HCEC 1CT (cell line): ENCODE measurements at places on chromosomes 5 and 9.

GRCh38 chr5:150106674-150107426 lies 20.5 kb upstream of the CSF1R start:
- no peak for DNase-seq

GRCh38 chr5:123360910-123361309 lies 62.3 kb downstream of the CEP120 start:
- no peak for DNase-seq

DNA sequence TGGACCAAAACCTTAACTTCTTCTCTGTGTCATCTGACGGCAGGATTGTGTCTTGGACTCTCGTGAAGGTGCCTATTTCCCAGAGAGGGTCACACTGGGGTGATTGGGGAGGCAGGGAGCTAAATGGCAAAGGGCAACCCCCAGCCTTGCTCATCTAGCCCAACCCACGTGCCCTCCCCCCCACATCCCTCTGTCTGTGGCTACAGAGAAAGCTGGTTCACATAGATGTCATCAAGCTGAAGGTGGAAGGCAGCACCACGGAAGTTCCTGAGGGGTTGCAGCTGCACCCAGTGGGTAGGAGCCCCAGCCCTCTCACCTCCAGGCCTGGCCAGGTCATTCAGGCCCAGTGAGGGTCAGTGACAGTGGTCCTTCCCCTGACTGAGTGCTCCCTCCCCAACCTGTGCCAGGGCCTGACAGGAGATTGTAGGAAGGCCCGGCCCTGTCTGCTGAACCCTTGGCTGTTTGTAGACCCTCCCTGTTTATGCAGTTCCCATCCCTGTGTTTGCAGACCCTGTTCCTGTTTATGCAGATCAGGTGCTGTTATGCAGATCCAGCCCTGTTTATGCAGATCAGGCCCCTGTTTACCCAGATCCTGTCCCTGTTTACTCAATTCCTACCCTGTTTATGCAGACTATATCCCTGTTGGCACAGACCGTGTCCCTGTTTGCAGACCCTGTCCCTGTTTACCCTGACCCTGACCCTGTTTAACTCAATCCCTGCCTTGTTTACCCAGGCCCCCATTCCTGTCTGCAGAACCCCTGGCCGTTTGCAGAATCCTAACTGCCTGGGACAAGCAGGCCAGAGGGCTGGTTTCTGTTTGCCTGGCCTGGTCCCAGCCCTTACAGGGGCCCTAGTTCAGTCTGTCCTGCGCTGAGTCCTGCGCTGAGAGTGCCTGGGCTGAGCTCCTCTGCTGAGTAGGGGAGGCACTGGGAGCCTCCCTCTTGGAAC lies 10.4 kb downstream of the ENHO start:
- no peak for DNase-seq

DNA sequence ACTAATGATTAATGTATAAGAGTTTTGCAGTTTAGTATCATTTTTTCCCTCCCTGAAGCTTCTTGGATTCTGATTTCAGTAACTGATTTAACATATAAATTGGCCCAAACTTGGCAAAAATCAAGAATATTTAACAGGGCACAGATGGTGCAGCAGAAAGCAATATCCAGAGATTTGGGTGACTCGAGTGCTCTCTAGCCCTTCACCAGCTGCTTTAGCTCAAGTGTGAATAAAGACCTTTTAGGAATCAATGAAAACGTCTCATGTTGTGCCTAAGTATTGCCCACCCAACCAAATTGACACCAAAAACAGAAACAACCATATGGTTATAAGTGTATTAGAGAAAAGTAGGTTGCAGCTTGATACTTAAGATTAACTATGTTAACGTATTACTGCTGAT lies 933.4 kb upstream of the PTPRD start:
- DNase-seq: no peak

DNA sequence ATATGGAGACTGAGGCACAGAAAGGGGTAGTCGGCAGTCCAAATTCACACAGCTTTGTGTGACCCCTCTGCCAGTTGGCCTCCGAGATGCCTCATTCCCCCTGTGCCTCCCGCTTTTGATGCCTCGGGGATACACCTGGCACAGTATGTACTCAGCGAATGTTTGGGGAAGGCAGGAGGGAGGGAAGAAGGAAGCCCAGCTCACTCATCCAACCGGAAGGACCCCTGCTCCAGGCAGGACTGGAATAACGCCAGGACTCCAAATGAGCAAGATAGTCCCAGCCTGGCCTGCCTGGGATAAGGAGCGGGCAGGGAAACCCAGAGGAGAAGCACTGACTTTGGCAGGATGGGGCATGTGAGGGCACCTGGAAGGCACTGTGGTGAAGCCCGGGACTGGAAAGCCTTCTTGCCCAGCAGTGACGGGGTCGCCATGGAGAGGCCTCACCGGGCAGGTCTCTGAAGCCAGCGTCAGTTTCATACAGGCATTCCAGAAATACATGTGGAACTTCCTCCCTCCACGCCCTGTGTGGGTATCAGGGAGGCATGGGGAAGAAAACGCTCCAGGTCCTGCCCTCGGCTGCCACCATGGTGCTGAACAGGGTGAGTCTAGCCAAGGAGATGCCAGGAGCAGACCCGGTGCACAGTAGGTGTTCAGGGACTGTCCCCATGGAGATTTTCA lies 20.3 kb downstream of the LMX1B start:
- DNase-seq: no peak

GRCh38 chr5:40909264-40909663 lies at the start of gene C7:
Gene C7, plus strand, starts transcription at chr5:40909497. Its CDS starts 114 bp downstream, at chr5:40909611.
- no peak for DNase-seq

DNA sequence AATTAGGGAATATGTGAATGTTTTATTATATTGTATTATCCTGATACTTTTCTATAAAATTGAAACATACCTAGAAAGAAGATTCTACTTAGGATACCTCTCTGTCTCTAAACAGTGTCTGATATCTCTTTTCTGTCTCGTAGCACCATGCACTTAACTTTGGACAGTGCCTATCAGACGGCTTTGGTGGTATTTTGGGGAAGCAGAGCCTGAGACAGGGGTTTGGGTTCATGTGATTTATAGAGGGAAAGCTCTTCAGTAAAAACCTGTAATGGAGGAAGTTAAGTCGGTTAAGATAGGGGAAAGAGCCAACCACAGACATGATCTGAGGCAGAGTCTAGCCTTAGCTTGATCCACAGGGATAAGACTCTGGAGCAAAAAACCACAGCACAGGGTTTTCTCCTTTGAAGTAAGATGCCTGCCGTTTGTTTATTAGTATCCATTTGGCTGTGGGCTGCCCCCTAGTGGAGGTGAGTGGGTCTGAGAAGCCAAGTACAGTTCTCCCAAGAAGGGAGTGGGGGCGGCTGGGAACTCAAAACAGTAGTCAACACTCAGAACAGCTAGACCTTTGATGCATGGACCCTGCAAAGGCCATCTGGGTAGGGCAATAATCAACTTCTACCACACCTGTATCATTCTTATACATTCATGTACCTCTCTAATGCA lies 141.2 kb upstream of the ASTN2 start:
- DNase-seq: no peak

- DNase-seq: no peak
Observed at GRCh38 chr5:132313961-132314432, 19.8 kb downstream of the SLC22A4 start.

DNA sequence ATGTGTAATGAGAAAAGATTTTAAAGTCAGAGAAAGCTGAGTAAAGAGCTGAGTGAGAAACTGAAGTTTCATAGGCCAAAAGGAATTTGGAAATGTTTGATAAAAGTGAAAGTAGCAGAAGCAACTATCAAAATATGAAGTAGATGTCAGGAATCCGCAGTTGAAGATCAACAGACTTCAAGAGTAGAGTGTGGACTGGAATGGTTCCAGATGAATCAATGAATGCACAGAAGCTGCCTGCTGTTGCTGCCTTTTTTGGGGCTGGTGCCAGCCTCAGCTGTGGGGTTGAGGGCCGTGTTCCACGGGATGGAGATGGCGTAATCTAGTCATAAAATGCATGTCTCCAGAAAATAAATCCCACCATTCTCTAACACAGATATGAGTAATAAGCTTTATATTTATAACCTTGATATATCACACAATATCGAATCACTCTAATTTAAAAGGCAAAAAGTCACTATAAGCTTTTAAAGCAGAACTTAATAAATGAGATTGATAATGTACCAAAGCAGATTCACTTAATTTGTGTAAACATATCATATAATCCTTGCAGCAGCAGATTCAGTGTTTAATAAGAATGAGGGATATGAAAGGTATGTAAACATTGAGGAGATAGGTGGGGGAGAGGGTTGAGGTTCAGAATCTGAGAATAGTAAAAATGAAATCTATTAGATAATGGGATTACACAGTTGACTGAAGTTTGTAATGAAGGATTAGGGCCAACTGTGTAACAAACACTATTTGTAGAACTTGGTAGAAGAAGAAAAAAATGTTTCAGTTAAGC lies 652.3 kb upstream of the FTMT start:
- DNase-seq: peak; percentile 78

GRCh38 chr5:132233811-132234683 lies 6.4 kb upstream of the P4HA2 start:
- no peak for DNase-seq

- DNase-seq: no peak
Observed at GRCh38 chr5:102800427-102800826, 45.3 kb downstream of the PAM start.

- no peak for DNase-seq
Observed at GRCh38 chr9:131892902-131893500, 153.1 kb upstream of the RAPGEF1 start.

GRCh38 chr5:42791151-42791550 lies 20.5 kb downstream of the SELENOP start:
- DNase-seq: no peak

DNA sequence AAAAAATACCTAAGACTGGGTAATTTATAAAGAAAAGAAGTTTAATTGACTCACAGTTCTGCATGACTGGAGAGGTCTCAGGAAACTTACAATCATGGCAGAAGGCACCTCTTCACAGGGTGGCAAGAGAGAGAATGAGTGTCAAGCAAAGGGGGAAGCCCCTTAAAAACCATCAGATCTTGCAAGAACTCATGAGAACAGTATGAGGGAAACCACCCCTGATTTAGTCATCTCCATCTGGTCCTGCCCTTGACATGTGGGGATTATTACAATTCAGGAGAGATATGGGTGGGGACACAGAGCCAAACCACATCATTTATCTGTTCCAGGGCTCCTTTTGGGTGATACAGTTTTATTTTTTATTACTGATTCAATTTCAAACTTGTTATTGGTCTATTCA lies 23.2 kb upstream of the ADAMTS16 start:
- DNase-seq: no peak

- DNase-seq: no peak
Observed at GRCh38 chr5:3029396-3029795, 277.9 kb upstream of the IRX2 start.

GRCh38 chr5:108727236-108727650 lies 20.5 kb upstream of the FER start:
- DNase-seq: peak; percentile 54

DNA sequence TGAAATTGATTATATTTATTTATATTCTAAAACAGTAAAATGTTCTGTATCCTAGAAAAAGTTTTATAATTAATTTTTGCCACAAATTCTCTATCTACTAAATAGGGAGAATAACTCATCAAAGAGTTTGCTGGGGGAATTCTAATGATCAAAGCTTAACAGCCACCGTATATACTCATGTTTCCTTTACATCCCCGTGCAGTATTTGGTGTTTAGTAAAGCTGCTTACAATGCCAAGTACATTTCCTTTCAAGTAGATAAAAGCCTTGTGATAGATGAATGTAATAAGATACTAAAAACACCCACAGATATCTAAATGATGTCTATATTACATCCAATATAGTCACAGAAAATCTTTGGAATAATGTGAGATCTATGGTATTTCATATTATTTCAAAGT lies 312.2 kb downstream of the HCN1 start:
- no peak for DNase-seq

DNA sequence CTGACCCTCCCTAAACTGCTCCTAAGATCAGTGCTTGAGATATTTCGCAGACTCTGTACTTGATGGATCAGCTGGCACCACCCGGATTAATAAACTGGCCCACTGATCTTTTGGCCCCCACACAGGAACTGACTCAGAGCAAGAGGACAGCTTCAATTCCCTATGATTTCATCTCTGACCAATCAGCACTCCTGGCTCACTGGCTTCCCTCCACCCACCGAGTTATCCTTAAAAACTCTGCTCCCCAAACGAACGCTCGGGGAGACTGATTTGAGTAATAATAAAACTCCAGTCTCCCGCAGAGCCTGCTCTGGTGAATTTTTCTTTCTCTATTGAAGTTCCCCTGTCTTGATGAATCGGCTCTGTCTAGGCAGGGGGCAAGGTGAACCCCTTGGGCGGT lies 36.5 kb upstream of the CD180 start:
- DNase-seq: peak; percentile 60

GRCh38 chr5:171678646-171679045 lies 107.0 kb upstream of the SMIM23 start:
- no peak for DNase-seq

GRCh38 chr9:96242811-96243210 lies 59.2 kb downstream of the HSD17B3 start:
- no peak for DNase-seq

DNA sequence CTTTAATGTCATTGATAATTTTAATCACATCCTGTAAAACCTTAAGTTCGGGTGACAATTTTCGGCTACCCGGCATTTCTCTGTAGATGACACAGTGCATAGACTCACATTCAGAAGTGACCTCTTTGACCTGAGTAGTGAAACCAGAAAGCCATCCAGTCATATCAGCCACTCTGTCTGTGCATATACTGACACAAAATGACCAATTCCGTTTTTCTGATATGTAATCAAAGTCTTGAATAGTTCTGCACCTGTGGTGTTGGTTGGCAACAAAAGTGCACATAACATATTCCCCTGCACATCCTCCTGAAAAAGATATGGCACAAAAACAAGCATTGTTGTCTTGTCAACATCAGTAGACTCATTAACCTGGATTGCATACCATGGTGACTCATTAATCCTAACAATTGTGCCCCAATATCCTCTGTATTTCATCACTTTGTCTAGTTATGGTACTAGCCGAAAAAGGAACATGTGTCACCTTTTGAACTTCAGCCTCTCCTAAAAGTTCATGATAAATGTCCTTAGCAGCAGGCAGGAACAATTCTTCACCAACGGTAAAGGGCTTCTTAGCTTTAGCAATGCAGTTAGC lies 4.6 kb upstream of the HNRNPA0 start:
- peak; percentile 24 for DNase-seq

GRCh38 chr9:89929315-89929672 lies 324.5 kb downstream of the GADD45G start:
- DNase-seq: no peak

GRCh38 chr9:127280880-127281660 lies 16.5 kb downstream of the GARNL3 start:
- DNase-seq: no peak

DNA sequence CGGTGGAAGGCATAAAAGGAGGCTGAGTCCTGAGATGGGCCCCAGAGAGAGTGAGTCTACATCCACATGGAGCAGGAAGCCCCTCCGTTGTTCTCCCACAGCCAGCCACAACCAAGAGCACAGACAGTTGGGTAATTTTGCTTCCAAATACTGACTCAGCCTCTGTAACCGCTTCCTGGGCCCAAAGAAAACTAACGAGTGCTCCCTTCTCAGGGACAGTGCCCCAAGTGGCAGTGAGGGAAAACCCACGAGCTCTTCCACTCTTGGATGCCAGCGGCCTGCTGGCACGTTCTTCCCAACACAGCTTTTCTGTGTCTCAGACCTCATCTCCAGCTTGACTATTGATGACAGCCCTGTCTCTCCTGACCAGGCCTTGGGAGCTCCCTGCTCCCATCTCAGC lies 207.6 kb downstream of the FSTL4 start:
- peak; percentile 3 for DNase-seq

GRCh38 chr9:110041452-110041851 lies 166.5 kb downstream of the C9orf152 start:
- DNase-seq: no peak

GRCh38 chr9:77957652-77958051 lies 74.0 kb downstream of the GNAQ start:
- no peak for DNase-seq

- no peak for DNase-seq
Observed at GRCh38 chr9:15426019-15426418, 3.3 kb downstream of the SNAPC3 start.
